NCI-H460 (cell line): ENCODE measurements at places on chromosomes 12 and 14. TPM values are rescaled to one million over a fixed set of nuclear protein-coding genes. Genes with fewer than 3 reads are reported as not detected.
A peak's percentile ranks its signal among the peaks of the same experiment; 100 is the strongest.

- DNase-seq: no peak
These were observed 1126.4 kb upstream of the FLRT2 start for GRCh38 chr14:84403585-84403984.

- no peak for DNase-seq
These were observed 54.9 kb downstream of the BEGAIN start for GRCh38 chr14:100532154-100532861.

DNA sequence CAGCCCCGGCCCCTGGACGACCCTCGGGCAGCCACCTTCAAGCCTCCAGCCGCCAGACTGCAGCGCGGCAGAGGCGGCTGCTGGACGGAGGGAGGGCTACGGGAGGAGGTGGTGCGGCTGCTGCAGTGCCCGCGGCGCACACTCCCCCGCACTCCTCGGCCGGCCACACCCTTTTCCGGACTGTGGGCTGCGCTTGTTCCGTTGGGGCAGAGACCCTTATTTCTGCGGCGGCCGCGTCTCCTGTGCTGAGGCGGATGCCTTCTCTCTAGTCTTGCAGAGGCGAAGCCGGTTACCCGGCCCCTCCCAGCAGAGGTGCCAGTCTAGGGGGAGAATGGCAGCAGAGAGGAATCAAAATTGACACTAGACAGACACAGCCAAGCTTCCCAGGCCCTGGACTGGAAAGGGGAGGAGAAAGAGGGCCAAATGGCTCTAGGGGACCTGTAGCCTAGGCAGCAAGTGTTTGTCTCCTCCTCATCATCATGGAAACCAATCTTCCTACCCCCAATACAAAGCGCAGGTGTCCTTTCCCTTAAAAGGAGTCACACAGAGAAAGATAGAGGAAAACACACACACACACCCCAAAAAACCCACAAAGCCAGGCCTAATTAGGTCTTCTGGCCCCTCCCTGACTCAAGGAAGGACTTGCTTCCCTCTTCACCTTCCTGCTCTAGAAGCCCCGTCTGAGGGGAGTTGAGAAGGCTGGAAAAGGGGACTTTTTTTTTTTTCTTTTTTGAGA, 1.3 kb downstream of the ESYT1 start:
- DNase-seq: no peak

DNA sequence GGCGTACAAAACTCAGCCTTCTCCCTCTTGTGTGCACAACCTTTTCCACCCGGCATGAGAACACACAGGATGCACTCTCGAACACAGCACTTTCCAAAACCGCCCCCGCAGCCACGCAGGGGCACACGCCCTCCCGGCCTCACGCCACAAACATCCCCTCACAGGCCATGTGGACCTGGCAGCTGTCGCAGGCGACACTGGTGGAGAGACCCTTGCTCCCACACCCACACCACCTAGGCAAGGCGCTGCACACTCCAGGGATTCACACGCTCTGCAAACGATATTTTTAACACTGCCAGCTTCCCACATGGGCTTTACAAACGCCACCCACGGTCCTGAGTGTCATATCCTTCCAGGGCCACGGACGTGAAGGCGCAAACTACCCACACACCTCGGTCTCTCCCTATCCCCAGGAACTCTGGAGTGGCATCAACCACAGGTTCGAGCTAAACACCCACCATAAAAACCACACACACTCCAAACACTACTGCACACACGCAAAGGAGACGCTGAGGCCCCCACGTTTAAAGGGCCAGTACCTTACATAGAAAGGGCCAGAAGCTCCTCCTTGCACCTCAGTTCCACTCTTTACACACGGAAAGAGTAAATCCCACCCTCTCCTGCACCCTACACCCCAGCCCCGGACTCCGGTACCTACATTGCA, 12.4 kb upstream of the ITGB7 start:
- DNase-seq: no peak

DNA sequence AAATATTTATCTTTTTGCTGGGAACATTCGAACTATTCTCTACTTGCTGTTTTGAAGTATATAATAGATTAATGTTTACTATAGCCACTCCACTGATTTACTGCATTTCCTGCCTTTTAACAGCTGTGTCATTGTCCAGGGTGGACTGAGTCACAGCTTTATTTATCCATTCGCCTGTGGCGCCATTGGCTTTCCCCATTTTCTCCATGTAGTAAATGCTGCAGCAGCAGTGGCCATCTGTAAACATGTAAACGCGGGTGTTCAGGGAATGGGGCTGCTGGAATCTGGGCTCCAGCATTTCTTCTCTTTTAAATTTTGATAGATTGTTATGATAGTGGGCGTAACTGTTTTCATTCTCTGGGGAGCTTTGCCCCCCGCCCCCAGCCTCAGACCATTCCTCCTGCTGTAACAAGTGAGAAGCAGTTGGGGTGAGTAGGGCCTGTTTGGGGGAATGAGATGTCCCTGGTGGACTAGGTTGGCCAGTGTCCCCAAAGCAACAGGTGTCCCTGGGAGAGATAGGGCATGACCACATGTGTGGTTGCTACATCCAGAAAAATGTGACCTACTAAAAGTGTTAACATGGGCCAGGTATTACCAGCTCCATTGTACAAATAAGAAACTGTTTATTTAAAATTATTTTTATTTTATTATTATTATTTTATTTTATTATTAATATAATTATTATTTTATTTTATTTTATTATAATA, 32.9 kb downstream of the RIN3 start:
- DNase-seq: peak; percentile 30

GRCh38 chr12:24596768-24597388, 352.0 kb downstream of the BCAT1 start:
- peak; percentile 25 for DNase-seq

DNA sequence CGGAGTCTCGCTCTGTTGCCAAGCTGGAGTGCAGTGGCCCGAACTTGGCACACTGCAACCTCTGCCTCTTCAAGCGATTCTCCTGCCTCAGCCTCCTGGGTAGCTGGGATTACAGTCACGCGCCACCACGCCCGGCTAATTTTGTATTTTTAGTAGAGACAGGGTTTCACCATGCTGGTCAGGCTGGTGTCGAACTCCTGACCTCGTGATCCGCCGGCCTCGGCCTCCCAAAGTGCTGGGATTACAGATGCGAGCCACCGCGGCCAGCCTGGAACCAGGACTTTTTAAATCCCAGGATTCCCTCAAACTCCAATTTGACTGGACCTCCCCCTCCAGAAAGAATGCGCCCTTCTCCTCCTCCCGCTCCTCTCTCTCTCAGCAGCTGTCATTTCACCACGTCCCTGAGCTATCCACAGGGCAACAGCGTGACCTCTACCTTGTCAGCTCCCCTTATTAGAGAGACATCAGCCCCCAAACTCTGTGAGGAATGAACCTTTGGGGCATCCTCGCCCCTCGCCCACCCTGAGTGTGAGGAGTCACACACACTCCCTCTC, 2.0 kb downstream of the ESYT1 start:
- DNase-seq: no peak

DNA sequence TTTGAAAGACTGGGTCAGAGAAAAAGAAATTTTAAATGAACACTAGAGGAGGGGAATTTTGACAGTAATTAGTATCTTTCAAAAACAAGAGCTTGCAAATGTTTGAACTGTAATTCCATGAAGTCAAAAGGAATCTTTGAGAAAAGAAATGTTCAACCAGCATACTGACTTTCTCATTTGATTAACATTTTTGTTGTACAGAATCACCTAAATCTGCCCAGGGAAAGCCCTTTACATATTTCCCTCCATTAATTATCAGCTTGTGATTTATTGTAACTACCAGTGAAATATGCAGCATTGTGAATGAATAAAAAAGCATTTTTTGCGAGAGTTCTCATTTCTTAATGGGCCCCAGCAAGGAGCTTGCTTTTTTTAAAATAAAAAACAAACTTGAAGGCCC, 61.2 kb upstream of the CCDC91 start:
- no peak for DNase-seq

DNA sequence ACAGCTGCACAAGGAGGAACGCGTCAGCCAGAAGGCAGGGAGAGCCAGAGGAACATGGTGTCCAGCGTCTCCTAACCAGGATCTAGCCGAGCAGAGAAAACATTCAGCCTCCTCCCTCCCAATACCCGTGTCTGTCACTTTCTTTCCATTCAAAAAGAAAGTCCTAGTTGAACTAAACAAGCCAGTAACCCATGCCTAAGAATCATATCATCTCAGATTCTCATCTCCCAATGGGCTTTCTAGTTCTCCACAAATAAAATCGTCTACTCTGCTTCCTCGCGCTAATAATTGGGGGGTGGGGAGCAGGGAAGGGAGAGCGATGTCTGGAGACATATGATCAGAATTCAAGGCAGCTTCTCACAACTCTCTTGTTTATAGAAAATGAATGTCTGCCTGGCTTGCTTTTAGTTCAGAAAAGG, 7.4 kb downstream of the NKX2-1 start:
- DNase-seq: no peak

GRCh38 chr14:97277711-97278110, 480.5 kb downstream of the VRK1 start:
- DNase-seq: no peak

DNA sequence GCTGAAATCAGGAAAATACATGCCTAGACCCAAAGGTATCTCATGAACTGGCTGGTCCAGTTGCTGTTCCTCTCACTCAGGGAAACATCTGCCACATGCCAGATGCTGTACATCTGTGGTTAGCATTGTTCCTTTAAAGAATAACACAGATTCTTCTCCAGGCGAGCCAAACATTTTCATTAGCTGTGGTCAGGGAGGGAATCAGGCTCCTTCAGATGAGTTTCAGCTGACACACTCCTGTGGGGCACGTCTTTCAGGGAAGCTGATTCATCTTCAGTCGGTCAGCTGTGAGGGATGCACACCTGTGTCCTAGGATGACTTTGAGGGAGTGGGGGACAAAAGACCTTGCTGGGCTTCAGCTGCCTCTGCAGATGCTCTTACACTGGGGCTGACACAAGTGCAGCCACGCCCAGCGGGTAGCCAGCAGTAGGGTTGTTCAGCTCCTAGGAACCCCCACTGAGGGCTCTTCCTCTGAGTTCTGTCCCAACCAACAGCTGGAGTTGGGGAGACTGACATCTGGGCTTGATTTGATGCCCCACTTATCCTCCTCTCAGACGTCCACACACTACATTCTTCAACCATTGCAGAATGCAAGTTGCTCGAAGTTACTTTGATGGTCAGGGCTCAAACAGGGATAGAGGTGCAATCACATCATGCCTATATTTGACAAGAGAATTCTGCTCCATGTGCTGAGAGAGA, 155.0 kb downstream of the NUAK1 start:
- no peak for DNase-seq

- no peak for DNase-seq
These were observed 206.4 kb downstream of the DIO2 start for GRCh38 chr14:80004871-80005270.

- DNase-seq: no peak
These were observed 12.4 kb upstream of the SLC6A15 start for GRCh38 chr12:84924981-84925380.

- no peak for DNase-seq
These were observed 41.5 kb downstream of the TNFAIP2 start for GRCh38 chr14:103164779-103165178.

DNA sequence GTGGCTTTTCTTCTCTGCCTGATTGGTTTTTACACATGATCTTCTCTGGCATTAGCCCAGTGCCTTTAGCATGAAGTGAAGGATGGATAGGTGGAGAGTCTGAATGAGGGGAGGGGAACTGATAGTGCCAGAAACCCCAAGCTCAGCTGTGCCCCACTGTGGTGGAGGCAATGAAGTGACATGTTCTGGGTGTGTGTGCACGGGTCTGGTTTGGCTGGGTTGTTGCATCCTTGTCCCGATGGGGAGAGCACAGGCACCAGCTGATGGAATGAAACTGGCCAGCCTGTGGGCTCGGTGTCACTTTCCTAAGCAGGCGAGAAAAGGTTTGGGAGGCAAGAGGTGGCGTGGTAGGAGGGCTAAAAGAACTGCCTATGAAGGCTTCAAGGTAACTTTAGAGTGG, 65.3 kb downstream of the CACNA1C start:
- DNase-seq: no peak

- no peak for DNase-seq
These were observed 10.6 kb upstream of the SPPL3 start for GRCh38 chr12:120914794-120915193.

DNA sequence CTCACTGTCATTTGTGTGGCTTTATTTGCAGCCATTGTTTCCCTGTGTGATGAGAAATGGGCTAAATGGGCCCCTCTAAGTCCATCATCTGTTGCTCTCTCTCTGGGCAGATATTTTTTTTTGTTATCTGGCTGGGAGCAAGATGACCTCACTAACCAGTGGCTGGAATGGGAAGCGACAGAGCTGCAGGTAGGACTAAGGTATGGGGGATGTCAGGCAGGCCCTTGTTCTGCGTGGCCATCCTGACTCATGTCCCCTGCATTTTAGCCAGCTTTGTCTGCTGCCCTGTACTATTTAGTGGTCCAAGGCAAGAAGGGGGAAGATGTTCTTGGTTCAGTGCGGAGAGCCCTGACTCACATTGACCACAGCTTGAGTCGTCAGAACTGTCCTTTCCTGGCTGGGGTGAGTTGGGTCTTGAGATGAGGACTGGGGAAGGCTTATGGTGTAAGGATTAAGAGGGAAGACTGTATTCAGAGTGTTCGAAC, 1.3 kb downstream of the MARS1 start:
- no peak for DNase-seq

- no peak for DNase-seq
These were observed 367.6 kb downstream of the RPS29 start for GRCh38 chr14:49218436-49219092.

DNA sequence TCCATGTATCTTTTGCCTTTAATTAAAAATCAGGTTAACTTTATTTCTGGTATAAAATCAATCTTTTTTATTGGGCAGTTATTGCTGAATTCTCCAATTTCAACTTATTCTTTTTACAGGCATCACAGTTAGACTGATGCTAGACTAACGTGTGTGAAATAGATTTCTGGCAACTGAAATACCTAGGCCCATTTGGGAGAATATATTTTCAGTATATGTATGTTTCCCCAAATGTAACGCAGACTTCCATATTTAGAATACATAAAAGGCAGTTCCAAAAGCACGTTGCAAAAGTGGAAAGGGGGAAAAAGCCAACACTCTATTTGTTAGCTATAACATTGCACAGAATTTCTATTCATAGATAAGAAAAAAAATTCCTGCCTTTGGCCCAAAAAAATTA, 297.0 kb downstream of the ATP23 start:
- DNase-seq: no peak

- no peak for DNase-seq
These were observed 222.1 kb downstream of the AACS start for GRCh38 chr12:125287155-125287847.

DNA sequence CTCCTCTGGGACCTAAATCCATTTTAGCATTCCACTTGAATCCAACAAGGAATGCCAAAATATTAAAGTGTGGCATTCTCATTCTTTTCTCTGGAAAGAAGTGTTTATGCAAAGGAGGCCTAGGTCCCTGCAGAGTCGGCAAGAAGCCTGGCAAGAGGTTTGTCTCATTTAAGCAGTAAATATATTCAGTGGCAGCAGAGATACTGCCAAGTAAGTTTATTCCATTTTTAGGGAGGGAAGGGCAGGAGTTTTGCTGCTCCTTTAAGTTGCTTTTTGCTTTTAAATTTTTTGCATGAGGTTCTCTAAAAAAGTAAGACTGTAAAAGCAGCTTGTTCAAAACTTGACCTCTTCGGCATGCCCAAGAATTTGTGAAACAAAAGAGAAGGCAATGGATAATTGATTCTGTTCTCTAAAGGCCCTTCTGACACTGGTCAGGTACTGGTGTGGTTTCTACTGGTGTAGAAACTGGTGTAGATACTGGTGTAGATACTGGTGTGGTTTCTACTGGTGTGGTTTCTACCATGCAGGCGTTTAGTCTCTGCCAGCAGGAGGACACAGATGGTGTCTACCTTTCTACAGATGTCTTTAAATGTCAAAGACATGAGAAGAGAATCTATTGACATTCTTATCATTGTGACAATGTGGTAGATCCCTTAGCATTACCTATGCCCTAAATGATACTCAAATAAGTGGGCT, 107.3 kb downstream of the SAMD4A start:
- DNase-seq: no peak

Gene TNS2
- total RNA-seq: 12.1 and 16.9 TPM in 2 replicates

Gene TMEM117
- total RNA-seq: 3.6 and 3.7 TPM in 2 replicates

Gene PRB4
- total RNA-seq: not detected in 2 replicates

Gene PEX5
- total RNA-seq: 8.9 and 13.9 TPM in 2 replicates
